Ovary (tissue), 10 donors: ENCODE measurements at places on chromosomes 4 and X. TPM values are rescaled to one million over a fixed set of nuclear protein-coding genes. Genes with fewer than 3 reads are reported as not detected.

PNMA5 gene
- not detected for total RNA-seq

GRCh38 chr4:104756837-104757236 lies 262.1 kb upstream of the CXXC4 start:
- H3K27ac ChIP-seq: no peak overlapping the region
- H3K36me3 ChIP-seq: no peaks in the 10 kb centered on the region
- no peaks in the 10 kb centered on the region for H3K4me1 ChIP-seq
- DNase-seq: no peak

MAGEH1 gene
- total RNA-seq: 33.9 TPM

DNA sequence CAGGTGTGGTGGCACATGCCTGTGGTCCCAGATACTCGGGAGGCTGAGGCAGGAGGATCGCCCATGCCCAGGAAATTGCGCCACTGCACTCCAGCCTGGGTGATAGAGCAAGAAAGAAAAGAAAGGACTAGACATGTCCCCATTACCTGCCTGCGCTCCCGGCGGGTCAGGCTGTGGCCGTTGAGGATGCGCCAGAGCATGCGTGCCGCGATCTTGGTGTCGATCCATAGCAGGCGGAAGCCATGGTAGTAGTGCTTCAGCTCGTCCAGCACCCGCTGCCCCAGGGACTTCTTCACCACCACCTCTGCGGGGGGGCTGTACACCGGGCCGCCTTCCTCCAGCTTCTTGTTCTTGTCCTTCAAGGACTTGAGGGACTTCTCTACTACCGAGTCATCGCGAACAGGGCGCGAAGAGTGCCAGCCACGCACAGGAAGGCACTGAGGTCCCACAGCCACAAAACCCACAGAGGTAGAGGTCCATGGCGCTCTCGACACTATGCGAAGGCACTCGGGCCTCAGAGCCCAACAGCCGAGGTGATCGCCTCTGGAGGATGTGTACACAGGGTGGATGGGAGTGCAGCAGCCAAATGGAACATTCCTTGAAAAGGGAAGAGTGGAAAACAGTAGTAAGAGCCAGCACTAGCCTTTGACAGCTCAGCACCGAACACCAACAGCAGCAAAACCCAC lies 14.6 kb downstream of the LETM1 start:
- no peak overlapping the region for H3K4me3 ChIP-seq
- no peak for DNase-seq
- H3K4me1 ChIP-seq: no peaks in the 10 kb centered on the region

IL13RA2 gene
- total RNA-seq: not detected

TASL gene
- 0.10 TPM for total RNA-seq

ANOS1 gene
- total RNA-seq: not detected

ETDA gene
- not detected for total RNA-seq

CRMP1 gene
- total RNA-seq: 5.0 TPM

GRCh38 chrX:116435597-116435996 lies 809 bp upstream of the SLC6A14 start:
- H3K4me1 ChIP-seq: no peaks in the 10 kb centered on the region
- no peak overlapping the region for H3K4me3 ChIP-seq
- no peak for DNase-seq
- H3K36me3 ChIP-seq: no peaks in the 10 kb centered on the region

DNA sequence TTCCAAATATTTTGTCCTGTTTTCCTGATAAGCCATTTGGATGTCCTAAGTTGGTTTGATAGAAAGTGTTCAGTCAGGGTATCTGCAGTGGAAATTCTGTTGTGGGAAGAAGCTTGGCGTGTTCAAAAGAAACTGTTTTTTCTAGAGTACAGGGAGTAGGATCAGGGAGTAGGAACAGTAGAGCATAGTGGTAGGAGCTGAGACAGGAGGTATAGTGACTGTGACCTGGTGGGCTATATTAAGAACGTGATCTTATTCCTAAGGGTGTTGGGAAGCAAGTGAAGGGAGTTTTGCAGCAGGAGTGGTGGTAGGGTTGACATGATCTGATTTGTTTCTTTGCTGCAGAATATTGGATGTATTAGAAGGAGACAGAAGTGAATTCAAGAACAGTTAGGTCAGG lies 348.2 kb downstream of the BMPR1B start:
- DNase-seq: no peak
- no peak overlapping the region for H3K4me3 ChIP-seq
- no peaks in the 10 kb centered on the region for H3K27me3 ChIP-seq
- H3K4me1 ChIP-seq: no peaks in the 10 kb centered on the region
- no peaks in the 10 kb centered on the region for H3K36me3 ChIP-seq

- H3K4me3 ChIP-seq: no peak overlapping the region
- H3K27me3 ChIP-seq: no peaks in the 10 kb centered on the region
- H3K36me3 ChIP-seq: no peaks in the 10 kb centered on the region
- DNase-seq: no peak
- H3K4me1 ChIP-seq: no peaks in the 10 kb centered on the region
Observed at GRCh38 chr4:23873717-23874535, 15.9 kb downstream of the PPARGC1A start.

CENPVL3 gene
- total RNA-seq: not detected

DNA sequence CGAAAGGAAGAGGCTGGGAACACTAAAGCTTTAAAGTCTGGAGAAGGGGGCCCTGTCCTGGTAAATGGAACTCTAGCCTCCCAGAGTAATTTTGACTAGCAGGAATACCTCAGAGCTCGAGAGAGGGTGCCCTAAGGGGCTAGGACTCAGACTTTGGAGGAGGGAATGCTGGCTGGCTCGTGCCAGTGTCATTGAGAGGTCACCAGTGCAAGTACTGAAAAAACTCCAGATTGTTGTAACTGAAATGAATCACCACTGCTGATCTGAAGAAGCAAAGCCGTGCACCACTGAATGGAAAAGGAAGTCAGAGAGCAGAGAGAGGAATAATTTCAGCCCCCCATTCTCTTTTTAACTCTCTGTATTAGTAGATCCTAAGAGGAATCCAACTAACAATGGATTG lies 690.2 kb downstream of the FAT4 start:
- peaks cover 1% of the 10 kb centered on the region for H3K4me1 ChIP-seq
- DNase-seq: no peak
- H3K27me3 ChIP-seq: no peaks in the 10 kb centered on the region
- no peak overlapping the region for H3K27ac ChIP-seq
- H3K36me3 ChIP-seq: no peaks in the 10 kb centered on the region

- no peaks in the 10 kb centered on the region for H3K27me3 ChIP-seq
- no peak overlapping the region for H3K4me3 ChIP-seq
- H3K27ac ChIP-seq: no peak overlapping the region
- H3K36me3 ChIP-seq: no peaks in the 10 kb centered on the region
Observed at GRCh38 chr4:15314974-15315373, 112.9 kb upstream of the C1QTNF7 start.

GRCh38 chr4:135838889-135839288 lies 1637.3 kb upstream of the PABPC4L start:
- no peaks in the 10 kb centered on the region for H3K27me3 ChIP-seq
- H3K4me1 ChIP-seq: no peaks in the 10 kb centered on the region
- H3K36me3 ChIP-seq: no peaks in the 10 kb centered on the region
- H3K4me3 ChIP-seq: no peak overlapping the region
